ENCODE measurements at places on chromosomes 4 and X.

DNA sequence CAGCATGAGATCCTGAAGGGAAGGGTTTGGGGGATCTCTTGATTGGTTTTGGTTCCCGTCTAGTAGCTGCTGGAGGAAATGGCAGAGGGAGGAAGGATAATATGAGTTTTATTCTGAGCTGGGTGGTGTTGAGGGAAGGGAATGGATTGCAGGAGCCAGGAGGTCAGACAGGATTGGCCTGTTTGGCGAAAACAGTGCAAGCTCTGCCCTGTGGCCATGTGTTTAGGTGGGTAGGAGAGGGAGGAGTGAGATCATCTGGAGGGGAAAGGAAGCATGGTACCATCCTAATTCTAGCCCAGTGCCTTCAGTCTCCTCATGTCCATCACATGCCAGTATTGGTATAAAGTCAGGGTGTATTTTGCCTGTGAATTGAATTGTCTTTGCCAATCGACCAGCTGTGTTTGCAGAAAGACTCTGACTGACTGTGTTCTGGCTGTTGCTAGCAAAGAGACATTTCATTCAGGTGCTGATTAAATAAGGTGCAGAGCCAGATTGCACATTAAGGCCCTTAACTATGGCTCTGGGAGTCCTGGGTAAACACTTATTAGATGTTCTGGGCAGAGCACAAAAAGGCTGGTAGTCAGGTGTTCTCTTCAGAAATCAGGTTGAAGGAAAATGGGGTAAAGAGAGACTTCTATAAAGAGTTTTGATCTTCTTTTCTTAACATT lies 10.0 kb downstream of the TMEM164 start:
- H3K27me3 ChIP-seq, result no peaks in the 10 kb centered on the region
- DNase-seq, result no peak
- no peak overlapping the region for H3K4me3 ChIP-seq
- peaks cover 30% of the 10 kb centered on the region for H3K36me3 ChIP-seq
- H3K27ac ChIP-seq, result no peak overlapping the region

GRCh38 chr4:16225863-16226815 lies at the start of gene TAPT1:
Gene TAPT1 (minus strand): TSS chr4:16226471. CDS start chr4:16226457, 14 bp downstream.
- peak within 1 kb of the TSS; percentile 94 for H3K27ac ChIP-seq
- DNase-seq, result peak; percentile 81
- peak within 1 kb of the TSS; percentile 89 for H3K4me3 ChIP-seq

DNA sequence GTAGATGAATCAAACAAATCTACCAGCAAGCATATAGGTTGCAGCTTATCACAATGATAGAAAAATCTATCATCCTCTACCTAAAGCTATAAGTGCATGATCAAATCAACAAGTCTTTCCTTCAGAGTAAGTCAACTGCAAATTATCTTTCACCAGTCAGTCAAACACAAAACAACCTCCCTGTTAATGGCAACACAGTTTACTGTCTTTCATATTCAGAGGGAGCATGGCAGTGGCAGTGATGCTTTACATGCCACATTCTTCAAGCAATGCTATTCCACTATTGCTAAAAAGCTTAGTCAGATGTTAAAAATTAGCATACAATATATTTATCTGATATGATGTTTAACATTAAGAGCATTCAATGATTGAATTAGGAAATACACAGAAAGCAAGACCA lies 245.1 kb upstream of the KLHL4 start:
- H3K4me1 ChIP-seq, result no peaks in the 10 kb centered on the region
- H3K36me3 ChIP-seq, result no peaks in the 10 kb centered on the region
- no peak for DNase-seq
- H3K27ac ChIP-seq, result no peak overlapping the region
- H3K27me3 ChIP-seq, result no peaks in the 10 kb centered on the region
- no peak overlapping the region for H3K4me3 ChIP-seq

DNA sequence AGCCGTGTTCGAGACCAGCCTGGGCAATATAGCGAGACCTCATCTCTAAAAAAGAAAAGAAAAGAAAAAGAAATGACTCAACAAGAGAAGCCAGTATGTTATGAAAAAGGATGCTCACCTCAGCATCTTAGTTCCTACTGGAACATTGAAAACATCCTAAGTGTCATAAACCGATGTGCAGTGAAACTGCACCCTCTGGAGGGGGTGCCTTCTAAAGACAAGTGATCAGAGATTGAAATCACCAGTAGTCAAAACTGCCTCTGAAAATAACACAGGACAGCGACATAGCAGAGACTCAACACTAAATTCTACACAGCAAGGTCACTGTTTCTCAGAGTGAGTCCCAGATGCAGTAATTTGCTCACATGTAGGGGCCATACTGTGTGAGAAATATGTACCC lies 28.0 kb upstream of the ATP6AP2 start:
- H3K27ac ChIP-seq, result no peak overlapping the region
- no peak overlapping the region for H3K4me3 ChIP-seq
- no peak for DNase-seq
- H3K27me3 ChIP-seq, result peaks cover 2% of the 10 kb centered on the region
- H3K4me1 ChIP-seq, result no peaks in the 10 kb centered on the region

- no peak overlapping the region for H3K4me3 ChIP-seq
- no peaks in the 10 kb centered on the region for H3K27me3 ChIP-seq
- no peak for DNase-seq
- H3K36me3 ChIP-seq, result no peaks in the 10 kb centered on the region
- H3K4me1 ChIP-seq, result no peaks in the 10 kb centered on the region
These were observed 632.5 kb downstream of the KCTD8 start for GRCh38 chr4:43816116-43816515.

- no peaks in the 10 kb centered on the region for H3K36me3 ChIP-seq
- H3K27me3 ChIP-seq, result peaks cover 6% of the 10 kb centered on the region
- H3K4me3 ChIP-seq, result no peak overlapping the region
- DNase-seq, result no peak
- H3K4me1 ChIP-seq, result peaks cover 7% of the 10 kb centered on the region
These were observed 31.9 kb downstream of the EGF start for GRCh38 chr4:109944591-109944990.

- no peak overlapping the region for H3K4me3 ChIP-seq
- DNase-seq, result no peak
- H3K27ac ChIP-seq, result no peak overlapping the region
- H3K4me1 ChIP-seq, result no peaks in the 10 kb centered on the region
- H3K27me3 ChIP-seq, result no peaks in the 10 kb centered on the region
- peaks cover 24% of the 10 kb centered on the region for H3K36me3 ChIP-seq
These were observed 174.8 kb downstream of the ENOX2 start for GRCh38 chrX:130728208-130728607.

- H3K4me3 ChIP-seq, result no peak overlapping the region
- no peaks in the 10 kb centered on the region for H3K27me3 ChIP-seq
- DNase-seq, result no peak
- no peaks in the 10 kb centered on the region for H3K36me3 ChIP-seq
- H3K4me1 ChIP-seq, result no peaks in the 10 kb centered on the region
These were observed 899.2 kb downstream of the FAT4 start for GRCh38 chr4:126213996-126214395.

DNA sequence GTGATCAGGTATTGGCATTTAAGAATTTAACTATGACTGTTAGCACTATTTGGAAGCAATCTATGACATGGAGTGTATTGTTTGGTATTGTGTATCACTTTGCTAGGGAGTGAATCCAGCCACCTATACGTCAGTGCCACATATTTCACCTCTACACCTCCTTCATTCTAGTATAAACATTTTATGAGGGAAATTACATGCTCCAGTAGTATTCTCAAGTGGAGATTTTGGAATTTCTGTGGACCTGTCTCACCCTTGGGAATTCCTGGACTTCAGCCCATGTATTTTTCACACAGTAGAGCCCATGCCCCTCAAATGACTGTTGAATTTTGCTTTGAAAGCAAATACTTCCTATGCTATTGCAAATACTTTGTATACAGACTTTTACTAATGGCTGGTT lies 11.3 kb downstream of the BST1 start:
- DNase-seq, result no peak
- no peak overlapping the region for H3K27ac ChIP-seq
- no peaks in the 10 kb centered on the region for H3K4me1 ChIP-seq
- no peaks in the 10 kb centered on the region for H3K36me3 ChIP-seq

DNA sequence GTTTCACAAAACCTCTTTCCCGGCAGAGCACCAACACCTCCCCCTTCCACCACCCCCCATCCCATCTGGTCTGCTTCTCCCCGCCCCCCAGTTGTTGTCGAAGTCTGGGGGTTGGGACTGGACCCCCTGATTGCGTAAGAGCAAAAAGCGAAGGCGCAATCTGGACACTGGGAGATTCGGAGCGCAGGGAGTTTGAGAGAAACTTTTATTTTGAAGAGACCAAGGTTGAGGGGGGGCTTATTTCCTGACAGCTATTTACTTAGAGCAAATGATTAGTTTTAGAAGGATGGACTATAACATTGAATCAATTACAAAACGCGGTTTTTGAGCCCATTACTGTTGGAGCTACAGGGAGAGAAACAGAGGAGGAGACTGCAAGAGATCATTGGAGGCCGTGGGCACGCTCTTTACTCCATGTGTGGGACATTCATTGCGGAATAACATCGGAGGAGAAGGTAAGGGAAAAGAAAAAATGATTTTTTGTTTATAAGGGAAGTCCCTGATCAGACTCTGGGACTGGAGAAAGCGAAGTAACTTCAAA lies at the start of gene PDGFRA:
Gene PDGFRA, plus strand, starts transcription at position 333 of the 541 bp plus-strand sequence. CDS start 29,476 bp downstream, outside the sequence.
- peak within 1 kb of the TSS; percentile 27 for H3K4me3 ChIP-seq
- H3K27me3 ChIP-seq, result peaks cover 88% of the 10 kb centered on the region
- H3K36me3 ChIP-seq, result no peaks in the 10 kb centered on the region
- H3K4me1 ChIP-seq, result peaks cover 33% of the 10 kb centered on the region
- peak within 1 kb of the TSS; percentile 61 for H3K27ac ChIP-seq

GRCh38 chr4:26151615-26152014 lies 169.2 kb upstream of the RBPJ start:
- H3K4me1 ChIP-seq, result peaks cover 17% of the 10 kb centered on the region
- H3K27me3 ChIP-seq, result peaks cover 2% of the 10 kb centered on the region
- no peak overlapping the region for H3K4me3 ChIP-seq
- H3K27ac ChIP-seq, result no peak overlapping the region
- peaks cover 18% of the 10 kb centered on the region for H3K36me3 ChIP-seq

DNA sequence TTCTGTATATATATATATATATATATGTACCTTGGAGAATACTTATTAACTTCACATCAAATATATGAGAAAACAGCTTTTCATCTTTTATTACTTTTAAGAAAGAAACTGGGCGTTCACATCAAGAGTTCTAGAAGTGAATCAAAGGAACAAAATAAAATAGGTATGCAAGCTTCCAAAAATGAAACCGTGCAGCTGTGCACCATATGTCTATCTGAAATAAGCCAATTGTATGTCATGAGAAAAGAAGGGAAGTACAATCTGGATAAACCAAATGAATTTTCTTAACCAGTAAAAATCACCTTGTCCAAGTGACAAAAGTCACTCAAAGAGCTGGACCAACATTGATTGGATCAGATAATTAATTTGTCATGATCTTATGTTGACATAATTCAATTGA lies 405.4 kb upstream of the TECRL start:
- no peak overlapping the region for H3K27ac ChIP-seq
- no peak for DNase-seq
- no peaks in the 10 kb centered on the region for H3K4me1 ChIP-seq

DNA sequence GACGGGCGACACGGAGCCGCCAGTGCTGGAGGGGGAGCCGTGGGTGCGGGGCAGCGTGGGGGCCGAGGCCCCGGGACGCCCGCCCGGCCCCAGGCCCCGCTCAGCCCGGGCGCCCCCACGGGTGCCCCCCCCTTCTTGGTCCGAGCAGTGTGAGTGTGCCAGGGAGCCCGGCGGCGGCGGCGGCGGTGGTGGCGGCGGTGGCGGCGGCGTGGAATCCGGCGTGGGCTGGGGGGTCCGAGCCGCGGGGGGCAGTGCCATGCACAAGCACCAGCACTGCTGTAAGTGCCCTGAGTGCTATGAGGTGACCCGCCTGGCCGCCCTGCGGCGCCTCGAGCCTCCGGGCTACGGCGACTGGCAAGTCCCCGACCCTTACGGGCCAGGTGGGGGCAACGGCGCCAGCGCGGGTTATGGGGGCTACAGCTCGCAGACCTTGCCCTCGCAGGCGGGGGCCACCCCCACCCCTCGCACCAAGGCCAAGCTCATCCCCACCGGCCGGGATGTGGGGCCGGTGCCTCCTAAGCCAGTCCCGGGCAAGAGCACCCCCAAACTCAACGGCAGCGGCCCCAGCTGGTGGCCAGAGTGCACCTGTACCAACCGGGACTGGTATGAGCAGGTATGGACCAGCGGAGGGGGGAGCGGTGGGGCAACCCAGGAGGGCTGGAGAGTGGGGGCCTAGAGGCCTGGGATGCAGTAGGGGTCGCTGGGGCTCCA lies 466 bp downstream of the DLG3 start:
- no peak for DNase-seq
- no peaks in the 10 kb centered on the region for H3K36me3 ChIP-seq

DNA sequence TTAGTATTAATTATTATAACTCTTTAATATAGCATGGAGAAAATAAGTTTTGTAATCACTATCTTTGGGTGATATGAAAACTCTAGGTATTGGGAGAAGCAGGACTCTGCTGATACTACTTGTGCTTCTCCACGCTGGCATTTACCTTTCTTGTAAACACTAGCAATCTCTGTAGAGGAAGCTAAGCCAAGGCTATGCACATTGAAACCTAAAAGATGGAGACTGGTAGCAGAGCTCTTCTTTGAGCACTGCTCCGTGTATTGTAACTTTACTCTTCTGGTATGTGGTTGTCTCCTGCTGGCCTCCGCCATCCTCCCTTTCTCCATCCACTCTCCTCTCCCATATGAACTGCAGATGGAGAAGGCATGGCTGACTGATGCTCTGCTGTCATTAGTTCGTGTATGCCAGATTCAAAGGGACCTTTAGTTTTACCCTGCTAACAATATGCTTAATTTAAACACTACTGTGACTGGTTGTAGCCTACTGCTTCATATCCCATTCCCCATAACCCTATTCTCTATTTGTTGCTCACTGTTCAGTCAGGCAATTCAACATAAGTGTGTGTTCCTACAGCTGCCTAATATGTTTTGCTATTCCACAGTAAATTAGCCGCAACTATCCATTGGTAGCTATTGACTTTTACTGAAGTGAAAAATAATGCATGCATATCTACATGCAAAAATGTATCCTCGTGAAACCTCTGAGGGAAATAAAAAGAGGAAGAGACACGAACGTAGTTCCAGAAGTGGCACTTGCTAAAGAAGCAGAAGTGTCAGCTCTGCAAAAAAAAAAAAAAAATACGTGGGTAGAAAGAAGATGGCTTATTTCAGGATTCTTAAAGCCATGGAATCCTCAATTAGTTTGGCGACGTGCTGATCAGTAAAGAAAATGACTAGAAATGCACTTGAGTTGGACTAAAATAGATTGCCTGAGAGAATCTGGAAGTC lies 55.6 kb upstream of the CCSER1 start:
- H3K4me3 ChIP-seq, result no peak overlapping the region
- no peaks in the 10 kb centered on the region for H3K36me3 ChIP-seq
- no peak overlapping the region for H3K27ac ChIP-seq
- H3K27me3 ChIP-seq, result peaks cover 9% of the 10 kb centered on the region
- DNase-seq, result no peak
